ENCODE measurements at places on chromosomes 4 and X. TPM values are rescaled to one million over a fixed set of nuclear protein-coding genes. Genes with fewer than 3 reads are reported as not detected.

Gene TNMD
- total RNA-seq: not detected

Gene VEGFD
- total RNA-seq: 0.17 TPM

Gene CSN1S1
- total RNA-seq: not detected

Gene AKAP17A
- 38.0 TPM for total RNA-seq

Gene GIMD1
- total RNA-seq: not detected

Gene TCEAL7
- total RNA-seq: not detected

Gene PABPC1L2B
- not detected for total RNA-seq

Gene CENPI
- total RNA-seq: 12.6 TPM

Gene PPBP
- not detected for total RNA-seq

Gene AMTN
- 0.15 TPM for total RNA-seq

Gene RS1
- total RNA-seq: not detected

Gene RBPJ
- total RNA-seq: 12.0 TPM

Gene C4orf51
- not detected for total RNA-seq

Gene REELD1
- not detected for total RNA-seq

Gene KCNE5
- 0.14 TPM for total RNA-seq

Gene PRKX
- total RNA-seq: 28.0 TPM

Gene BEX1
- not detected for total RNA-seq

Gene LRIT3
- 0.02 TPM for total RNA-seq

Gene LEF1
- total RNA-seq: 0.11 TPM

Gene ADGRG2
- total RNA-seq: 11.1 TPM

Gene MAGEB16
- total RNA-seq: not detected

Gene DKK2
- not detected for total RNA-seq

Gene IDUA
- total RNA-seq: 4.9 TPM

Gene NKAP
- 6.8 TPM for total RNA-seq

Gene AASDH
- 2.9 TPM for total RNA-seq

Gene GYG2
- 4.5 TPM for total RNA-seq

Gene CCKAR
- total RNA-seq: not detected

Gene CYBB
- total RNA-seq: 0.03 TPM

Gene CFAP97
- 11.6 TPM for total RNA-seq

Gene TRAM1L1
- total RNA-seq: 0.49 TPM

Gene GYPB
- total RNA-seq: not detected

Gene TEC
- total RNA-seq: 1.9 TPM

Gene NPNT
- 0.28 TPM for total RNA-seq

Gene RAB41
- not detected for total RNA-seq

Gene XAGE1B
- total RNA-seq: 206 TPM

Gene FHL1
- total RNA-seq: 26.8 TPM

Gene ZXDA
- total RNA-seq: 1.8 TPM

Gene UGT2A1
- total RNA-seq: not detected

Gene SYN1
- total RNA-seq: 0.29 TPM

Gene GABRB1
- total RNA-seq: not detected

Gene DSPP
- not detected for total RNA-seq

Gene PAGE4
- not detected for total RNA-seq

Data from A549 treated with AZD2906 at 1 μM for 4 hours (cell line).